ENCODE measurements at places on chromosomes 1 and 21.

GRCh38 chr1:178362747-178363146 is 134.0 kb downstream of the CLEC20A start:
- DNase-seq: no peak

DNA sequence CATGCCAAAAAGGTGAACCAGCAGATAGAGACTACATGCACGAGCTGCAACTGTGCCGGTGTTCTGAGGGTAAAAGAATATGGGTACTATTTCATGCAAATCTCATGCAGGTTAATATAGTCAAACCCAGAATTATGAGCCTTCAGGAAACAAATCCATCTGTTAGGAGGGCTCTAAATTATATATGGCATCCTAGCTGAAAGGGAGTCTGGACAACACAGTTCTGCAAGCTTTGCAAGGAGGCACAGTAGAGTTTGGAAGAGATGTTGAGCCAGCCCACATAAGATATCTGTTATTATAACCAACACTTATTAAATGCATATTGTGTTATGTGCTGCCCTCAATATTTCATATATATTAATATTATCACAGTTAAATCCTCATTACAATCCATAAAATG is 50.5 kb upstream of the PALMD start:
- no peak for DNase-seq

DNA sequence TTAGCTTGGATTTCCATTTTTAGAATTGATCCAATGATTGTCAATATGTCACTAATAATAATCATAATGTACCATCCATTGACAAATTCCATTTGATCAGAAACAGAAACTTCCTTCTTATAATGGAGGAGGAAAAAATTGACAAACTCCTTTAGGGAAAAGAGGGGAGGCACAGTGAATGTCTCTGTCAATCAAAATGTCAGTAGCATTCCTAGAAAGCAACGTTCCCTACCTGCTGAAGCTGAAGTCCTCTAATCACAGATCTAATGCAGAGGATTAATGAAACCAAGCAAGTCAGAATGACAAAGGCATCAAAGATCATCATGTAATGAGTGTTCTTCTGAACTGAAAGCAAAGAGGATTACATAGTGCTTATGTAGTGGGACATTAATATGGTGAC is 22.4 kb downstream of the MCOLN3 start:
- no peak for DNase-seq

- peak; percentile 59 for DNase-seq
These were observed 1.3 kb downstream of the JAM2 start for GRCh38 chr21:25640202-25640942.

- DNase-seq: no peak
These were observed 20.7 kb downstream of the KCNA2 start for GRCh38 chr1:110585481-110585880.

DNA sequence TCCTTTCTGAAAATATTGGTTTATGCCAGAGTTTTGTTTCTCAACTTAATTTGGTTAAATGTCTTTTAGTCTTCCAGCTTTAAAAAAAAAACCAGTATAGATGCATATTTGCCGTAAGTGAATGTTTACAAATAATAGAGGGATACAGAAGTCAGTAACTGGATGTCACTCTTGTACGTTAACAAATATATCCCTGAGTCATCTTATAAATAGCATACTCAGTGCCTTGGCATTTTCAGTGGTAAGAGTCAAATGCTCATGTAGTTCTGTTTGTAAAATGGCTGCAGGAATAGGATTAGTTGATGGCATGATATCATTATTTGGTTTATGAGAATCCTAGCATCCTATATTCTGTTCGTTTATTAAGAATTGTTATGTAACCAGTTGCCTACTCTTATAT is 55.4 kb downstream of the SPEN start:
- no peak for DNase-seq

- no peak for DNase-seq
These were observed 227.9 kb downstream of the CENPF start for GRCh38 chr1:214830941-214831340.

GRCh38 chr1:37294529-37294928 is 179.9 kb upstream of the ZC3H12A start:
- no peak for DNase-seq

GRCh38 chr1:156226782-156227181 is 14.0 kb downstream of the PMF1 start:
- no peak for DNase-seq

- DNase-seq: no peak
These were observed 222.5 kb downstream of the SLC45A1 start for GRCh38 chr1:8540261-8540941.

- no peak for DNase-seq
These were observed 26.1 kb upstream of the NMNAT2 start for GRCh38 chr1:183444243-183444642.

GRCh38 chr1:203117611-203118575 is 9.6 kb upstream of the ADORA1 start:
- peak; percentile 35 for DNase-seq

GRCh38 chr1:28064064-28064463 is 24.3 kb downstream of the EYA3 start:
- DNase-seq: no peak

GRCh38 chr1:2345297-2346075 is 45.9 kb downstream of the MORN1 start:
- DNase-seq: peak; percentile 38

GRCh38 chr1:163866564-163866963 is 544.8 kb downstream of the NUF2 start:
- no peak for DNase-seq

- DNase-seq: no peak
These were observed 162.3 kb upstream of the VAMP3 start for GRCh38 chr1:7608628-7609305.

- DNase-seq: no peak
These were observed 41.4 kb downstream of the S1PR1 start for GRCh38 chr1:101278238-101278637.

Measured in suprapubic skin (tissue), 4 donors.